Bladder microvascular endothelial cell (primary cell): ENCODE measurements at places on chromosomes 7 and 10. TPM values are rescaled to one million over a fixed set of nuclear protein-coding genes. Genes with fewer than 3 reads are reported as not detected.

Gene NUDT1
- total RNA-seq, result 6.7 and 19.3 TPM in 2 replicates

Gene CYP2C19
- 0.06 TPM in 1 of 2 replicates, not detected in the other for total RNA-seq

Gene FFAR4
- not detected in 2 replicates for total RNA-seq

Gene TUBAL3
- under 0.01 and 0.25 TPM in 2 replicates for total RNA-seq

Gene OGDH
- 31.7 and 65.6 TPM in 2 replicates for total RNA-seq

Gene ANKRD22
- not detected in 2 replicates for total RNA-seq
